ENCODE measurements at places on chromosomes 7 and 10.

GRCh38 chr10:27145937-27146336 lies 8.2 kb downstream of the YME1L1 start:
- DNase-seq, result no peak

DNA sequence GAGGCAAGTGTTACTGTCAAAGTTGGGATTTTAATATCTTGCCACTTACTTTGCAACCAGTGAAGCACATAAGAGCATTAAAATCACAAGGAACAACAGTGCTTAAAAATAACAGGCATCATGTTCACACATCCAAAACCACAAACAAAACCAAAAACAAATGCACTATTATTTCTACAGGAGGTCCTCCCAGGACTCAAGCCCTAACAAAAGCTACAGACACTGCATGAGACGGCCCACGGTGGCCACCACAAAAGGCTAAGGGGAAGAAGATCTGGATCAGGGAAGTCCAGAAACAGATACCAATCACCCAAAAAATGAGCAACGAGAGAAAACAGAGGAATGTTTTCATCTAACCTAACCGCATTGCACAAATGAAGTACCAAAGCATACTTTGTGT lies 158.4 kb downstream of the ZMYND11 start:
- no peak for DNase-seq

DNA sequence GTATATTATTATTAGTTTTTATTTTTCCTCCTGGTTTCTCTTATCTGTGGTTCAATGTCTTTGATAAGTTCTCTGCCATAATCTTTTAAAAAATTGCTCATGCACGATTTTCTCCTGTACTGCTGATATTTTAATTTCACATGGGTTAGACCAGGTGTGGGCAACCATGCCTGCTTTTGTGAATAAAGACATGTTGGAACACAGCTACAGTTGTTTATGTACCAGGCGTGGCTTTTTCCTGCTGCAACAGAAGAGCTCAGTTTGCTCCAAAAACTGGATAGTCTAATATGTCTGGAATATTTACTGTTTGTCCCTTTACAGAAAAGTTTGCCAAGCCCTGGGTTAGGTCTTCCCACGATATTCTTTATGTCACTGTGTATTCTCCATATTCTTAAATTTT lies 105.2 kb downstream of the VWC2 start:
- DNase-seq, result no peak

GRCh38 chr10:4569151-4569550 lies 256.9 kb upstream of the AKR1E2 start:
- DNase-seq, result no peak

DNA sequence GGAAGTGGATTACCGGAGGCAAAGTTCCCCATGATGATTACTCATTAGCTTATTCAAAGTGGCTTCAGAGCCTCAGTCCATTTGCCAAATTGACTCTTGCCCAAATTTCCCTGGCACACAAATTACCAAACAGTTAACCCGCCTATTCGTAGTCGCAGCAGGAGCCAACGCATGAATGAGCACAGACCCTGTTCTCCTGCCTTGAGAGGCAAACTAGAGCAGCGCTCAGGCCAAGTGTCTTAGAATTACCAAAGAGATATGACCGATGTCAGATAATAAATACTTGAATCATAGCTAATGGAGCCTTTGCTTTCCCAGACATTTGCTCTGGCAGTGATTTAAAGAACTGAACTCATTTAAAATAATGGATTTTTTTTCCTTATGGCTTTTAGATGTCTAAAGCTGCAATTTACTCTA lies 64.9 kb downstream of the CTTNBP2 start:
- DNase-seq, result peak; percentile 84

- DNase-seq, result no peak
Observed at GRCh38 chr10:57460540-57460939, 807.2 kb downstream of the IPMK start.

DNA sequence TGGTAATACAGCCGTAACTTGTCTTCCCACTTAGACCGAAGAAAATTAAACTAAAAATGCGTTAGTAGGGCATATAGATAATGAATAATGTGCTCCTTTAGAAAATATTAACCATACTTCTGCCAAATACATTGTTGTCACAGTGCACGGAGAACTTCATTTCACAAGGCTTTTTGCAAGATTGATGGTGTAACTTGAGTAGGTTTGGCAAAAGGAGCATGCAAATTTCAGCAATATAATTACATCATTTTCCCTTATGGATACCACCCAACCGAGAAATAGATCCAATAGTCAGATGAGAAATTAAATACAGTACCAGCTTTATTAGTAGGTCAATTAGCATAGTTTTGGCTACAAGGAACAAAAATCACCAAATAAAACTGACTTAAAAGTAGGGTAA lies 792.6 kb upstream of the C7orf33 start:
- no peak for DNase-seq

DNA sequence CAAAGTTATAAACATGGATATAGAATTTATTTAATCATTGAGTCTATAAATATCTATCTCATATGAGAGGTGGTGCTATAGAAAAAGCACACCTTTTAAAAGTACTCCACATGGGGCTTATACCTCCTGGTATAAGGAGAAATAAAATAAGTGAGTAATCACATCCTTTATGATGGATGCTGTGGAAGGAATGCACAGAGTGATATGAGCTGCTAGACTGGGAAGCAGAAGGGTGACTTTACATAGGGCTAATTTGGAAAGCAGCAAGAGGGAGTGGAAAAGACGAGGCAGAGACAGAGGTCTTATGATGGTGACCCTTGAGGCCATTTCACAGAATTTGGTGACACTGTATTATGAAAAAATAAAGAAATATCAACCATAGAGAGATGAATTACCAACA lies 59.4 kb upstream of the AHR start:
- no peak for DNase-seq

DNA sequence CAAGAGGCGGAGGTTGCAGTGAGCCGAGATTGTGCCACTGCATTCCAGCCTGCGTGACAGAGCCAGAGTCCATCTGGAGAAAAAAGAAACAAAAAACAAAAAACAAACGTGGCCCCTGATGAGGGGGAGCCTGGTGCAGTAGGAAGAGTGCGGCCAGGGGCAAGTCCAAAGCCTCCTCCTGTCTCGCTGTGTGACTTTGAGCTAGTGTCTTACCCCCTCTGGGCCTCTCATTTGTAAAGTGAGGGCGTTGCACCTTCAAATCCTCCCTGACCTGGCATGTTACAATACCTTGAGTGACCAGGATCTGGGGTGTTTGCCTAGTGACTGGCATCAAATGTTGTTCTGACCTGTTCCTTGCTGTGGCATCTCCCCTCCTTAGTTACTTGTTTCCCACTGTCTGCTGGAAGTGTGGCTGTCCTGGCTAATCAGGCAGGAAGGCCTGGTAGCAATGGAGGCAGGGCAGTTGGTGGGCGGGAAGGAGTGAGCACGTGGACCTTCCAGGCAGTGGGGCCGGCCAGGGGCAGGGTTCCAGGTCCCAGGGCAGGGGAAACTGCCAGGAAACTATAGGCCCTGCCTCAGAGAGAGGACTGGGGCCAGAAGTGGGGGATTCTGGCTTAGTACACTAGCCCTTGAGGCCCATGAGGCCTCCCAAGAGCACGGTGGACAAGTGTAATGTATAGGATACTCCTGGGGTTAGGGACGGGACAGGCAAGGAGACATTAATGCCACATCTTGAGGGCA lies 24.5 kb upstream of the GOLGA7B start:
- no peak for DNase-seq

- DNase-seq, result no peak
Observed at GRCh38 chr7:44604941-44605340, 1.5 kb upstream of the OGDH start.

DNA sequence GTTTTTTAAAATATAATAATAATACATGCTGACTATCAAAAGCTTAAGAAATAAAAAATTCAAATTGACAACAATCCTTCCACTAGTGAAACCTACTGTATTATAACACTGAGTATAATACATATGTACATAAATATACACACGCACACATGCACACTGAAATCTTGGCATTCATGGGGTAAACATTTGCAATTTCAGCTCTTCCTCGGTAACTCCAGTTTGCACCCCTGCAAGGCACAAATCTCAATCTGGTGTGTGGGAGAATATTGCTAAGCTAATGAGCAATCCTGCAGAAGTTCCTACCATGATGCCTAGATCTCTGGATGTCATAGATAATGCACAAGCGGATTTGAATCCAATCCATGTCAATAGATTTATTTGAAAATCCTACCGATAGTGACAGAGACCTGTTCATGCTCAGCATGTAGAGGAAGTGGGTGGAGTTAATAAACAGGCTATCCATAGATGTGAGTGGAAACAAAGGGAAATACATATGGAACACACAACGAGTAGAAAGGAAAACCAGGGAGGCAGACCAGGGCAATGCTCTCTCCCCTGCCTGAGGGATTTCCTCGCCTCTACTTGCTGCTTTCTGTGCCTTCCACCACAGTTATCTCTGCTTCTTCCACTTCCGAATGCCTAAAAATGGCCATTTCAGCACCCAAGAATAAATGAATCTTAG lies 38.1 kb upstream of the LANCL2 start:
- no peak for DNase-seq

- DNase-seq, result no peak
Observed at GRCh38 chr7:132789281-132789680, 213.0 kb upstream of the PLXNA4 start.

GRCh38 chr10:58152673-58153263 lies 114.9 kb downstream of the IPMK start:
- DNase-seq, result no peak

GRCh38 chr10:76644476-76644875 lies 993.1 kb downstream of the KCNMA1 start:
- no peak for DNase-seq

DNA sequence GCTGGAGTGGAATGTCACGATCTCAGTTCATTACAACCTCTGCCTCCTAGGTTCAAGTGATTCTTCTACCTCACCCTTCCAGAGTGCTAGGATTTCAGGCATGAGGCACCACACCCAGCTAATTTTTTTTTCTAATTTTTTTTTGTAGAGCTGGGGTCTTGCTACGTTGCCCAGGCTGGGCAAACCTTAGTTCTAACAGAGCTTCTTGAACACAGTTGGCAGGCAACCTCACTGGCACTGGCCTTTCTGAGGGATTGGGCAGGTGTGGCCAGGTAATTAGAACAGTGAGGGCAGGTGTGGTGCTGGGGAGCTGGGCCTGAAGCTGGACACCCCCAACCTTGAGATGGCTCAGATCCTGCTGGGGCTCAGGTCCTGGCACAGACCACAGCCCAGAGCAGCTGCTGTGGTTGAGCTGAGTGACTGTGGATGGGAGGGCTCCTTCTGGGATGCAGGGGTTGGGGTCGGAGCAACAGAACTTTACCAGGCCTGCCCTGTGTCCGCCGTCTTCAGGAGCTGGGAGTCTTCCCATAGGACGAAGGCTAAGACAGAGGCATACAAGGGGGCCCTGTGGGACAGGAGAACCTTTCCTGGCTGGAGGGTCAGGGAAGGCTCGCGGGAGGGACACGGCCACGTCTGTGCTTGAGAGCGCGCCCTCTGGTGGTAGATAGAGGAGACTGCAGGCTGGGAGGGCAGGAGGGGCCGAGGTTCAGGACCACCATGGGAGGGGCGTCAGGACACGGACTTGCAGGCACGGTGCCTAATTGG lies 48.2 kb downstream of the COL26A1 start:
- no peak for DNase-seq

DNA sequence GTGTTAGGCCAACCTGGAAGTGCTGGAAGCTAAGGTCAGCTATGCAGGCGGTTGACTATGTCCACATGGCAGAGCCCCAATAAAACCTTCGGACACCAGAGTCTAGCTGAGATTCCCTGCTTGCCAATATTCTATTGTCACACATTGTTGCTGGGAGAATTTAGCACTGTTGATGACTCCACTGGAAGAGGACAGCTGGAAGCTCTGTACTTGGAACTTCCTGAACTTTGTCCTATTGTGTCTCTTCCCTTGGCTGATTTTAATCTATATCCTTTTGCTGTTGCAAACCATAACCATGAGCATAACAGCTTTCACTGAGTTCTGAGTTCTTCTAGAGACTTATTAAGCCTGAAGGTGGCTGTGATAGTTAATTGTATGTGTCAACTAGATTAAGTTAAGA lies 12.0 kb downstream of the XRCC2 start:
- no peak for DNase-seq

DNA sequence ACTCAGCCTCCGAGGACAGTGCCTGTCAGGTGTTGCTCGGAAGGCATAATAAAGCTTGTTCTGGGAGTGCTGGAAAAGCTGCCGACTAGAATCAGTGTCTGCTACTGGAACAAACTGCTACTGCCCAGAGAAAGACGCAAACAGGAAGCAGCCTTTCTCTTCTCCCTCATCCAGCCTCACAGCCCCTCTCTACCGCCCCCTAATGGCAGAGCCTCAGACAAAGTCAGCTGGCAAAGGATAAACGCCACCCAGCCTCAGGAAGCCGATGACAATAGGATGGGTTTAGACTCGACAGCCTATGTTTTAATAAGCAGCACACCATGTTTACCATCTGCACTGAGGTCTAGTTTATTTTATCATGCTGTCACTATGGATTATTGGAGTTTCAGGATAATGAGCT lies 169.5 kb upstream of the LYZL1 start:
- DNase-seq, result no peak

GRCh38 chr7:135195968-135196629 lies 15.2 kb downstream of the WDR91 start:
- DNase-seq, result no peak

- DNase-seq, result no peak
Observed at GRCh38 chr10:2986391-2986801, 81.0 kb upstream of the PFKP start.

- DNase-seq, result no peak
Observed at GRCh38 chr7:50856806-50857205, 74.1 kb upstream of the GRB10 start.

DNA sequence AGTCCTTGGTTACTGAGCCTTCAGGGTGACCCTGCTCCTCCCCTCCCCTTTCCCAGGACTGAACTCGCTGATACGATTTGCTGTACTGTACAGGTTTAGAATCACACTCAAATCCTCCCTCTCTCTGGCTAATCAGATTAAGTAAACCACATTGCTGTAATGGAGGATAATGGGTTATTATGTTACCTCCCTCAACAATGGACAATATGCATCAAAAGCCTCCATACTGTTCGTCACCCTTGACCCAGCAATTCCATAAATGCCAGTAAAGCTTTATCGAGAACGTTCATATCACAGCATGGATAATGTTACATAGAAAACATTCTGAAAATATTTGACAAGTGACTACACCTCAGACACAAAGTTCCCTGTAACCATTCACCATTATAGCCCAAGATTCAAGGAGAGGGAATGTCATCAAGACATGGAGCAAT lies 61.7 kb downstream of the FAM107B start:
- no peak for DNase-seq

DNA sequence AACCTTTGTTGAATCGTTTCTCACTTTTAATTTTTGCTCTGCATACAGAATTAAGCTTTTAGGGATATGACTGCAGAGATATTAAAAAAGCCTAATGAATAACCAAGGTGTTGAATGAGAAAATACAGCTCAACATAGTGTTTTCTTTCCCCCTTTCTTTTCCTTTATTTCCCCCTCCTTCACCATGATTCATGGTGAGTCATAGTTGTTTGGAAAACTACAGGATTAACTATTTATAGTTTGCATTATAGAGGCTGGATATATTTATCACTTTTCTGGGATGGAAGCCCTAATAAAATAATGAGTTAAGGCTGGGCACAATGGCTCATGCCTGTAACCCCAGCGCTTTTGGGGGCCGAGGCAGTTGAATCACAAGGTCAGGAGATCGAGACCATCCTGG lies 115.0 kb downstream of the DNAJB9 start:
- DNase-seq, result no peak
